ENCODE measurements at places on chromosomes 11 and 22.

DNA sequence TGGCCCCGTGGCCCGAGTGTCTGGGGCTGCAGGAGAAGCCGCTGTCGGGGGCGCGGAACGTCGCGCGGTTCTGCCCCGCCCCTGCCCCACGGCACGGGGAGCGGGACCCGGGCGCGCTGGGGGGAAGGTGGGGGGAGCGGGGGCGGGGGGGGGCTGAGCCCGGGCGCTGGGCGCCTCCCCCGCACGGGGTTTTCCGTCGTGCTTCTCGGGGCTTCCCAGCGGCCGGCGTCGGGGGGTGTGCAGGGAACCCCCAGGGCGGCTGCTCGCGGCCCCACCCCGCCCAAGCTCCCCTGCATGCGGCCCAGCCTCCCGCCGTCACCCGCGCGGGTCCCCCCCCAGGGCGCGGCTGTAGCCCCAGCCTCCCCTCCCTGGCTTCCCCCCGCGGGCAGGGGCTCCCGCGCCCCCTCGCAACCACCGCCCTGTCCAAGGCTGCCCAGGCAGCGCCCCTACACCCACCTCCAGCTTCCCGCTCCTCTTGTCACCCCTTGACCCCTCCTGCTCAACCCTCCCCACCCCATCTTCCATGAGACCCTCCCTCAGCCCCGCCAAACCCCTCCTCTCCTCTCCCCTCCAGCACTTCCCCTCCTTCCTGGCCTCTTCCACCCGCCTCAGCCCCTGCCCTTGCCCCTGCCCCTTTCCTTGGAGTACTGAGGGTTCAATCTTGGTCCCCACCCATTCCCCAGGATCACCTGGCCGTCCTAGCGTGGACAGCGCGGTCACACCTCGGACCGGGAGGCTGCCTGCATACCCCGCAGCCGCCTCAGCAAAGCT lies 1.7 kb downstream of the IL17REL start:
- DNase-seq: no peak

GRCh38 chr11:40183073-40184064 lies 1276.1 kb downstream of the LRRC4C start:
- DNase-seq: no peak

GRCh38 chr11:124919898-124920297 lies 848 bp downstream of the HEPN1 start:
- DNase-seq: no peak

GRCh38 chr11:65084598-65085375 lies 765 bp downstream of the ZFPL1 start:
- no peak for DNase-seq

- DNase-seq: no peak
Measured at GRCh38 chr11:46267930-46268329, 9.5 kb upstream of the CREB3L1 start.

- no peak for DNase-seq
Measured at GRCh38 chr11:112822478-112823274, 138.5 kb upstream of the NCAM1 start.

- DNase-seq: no peak
Measured at GRCh38 chr11:72773291-72773690, 20.6 kb downstream of the STARD10 start.

- no peak for DNase-seq
Measured at GRCh38 chr11:126084608-126084912, 21.9 kb upstream of the CDON start.

GRCh38 chr11:112226831-112227401 lies 688 bp downstream of the PTS start:
- no peak for DNase-seq

- no peak for DNase-seq
Measured at GRCh38 chr11:75677909-75678308, 9.1 kb upstream of the MAP6 start.

DNA sequence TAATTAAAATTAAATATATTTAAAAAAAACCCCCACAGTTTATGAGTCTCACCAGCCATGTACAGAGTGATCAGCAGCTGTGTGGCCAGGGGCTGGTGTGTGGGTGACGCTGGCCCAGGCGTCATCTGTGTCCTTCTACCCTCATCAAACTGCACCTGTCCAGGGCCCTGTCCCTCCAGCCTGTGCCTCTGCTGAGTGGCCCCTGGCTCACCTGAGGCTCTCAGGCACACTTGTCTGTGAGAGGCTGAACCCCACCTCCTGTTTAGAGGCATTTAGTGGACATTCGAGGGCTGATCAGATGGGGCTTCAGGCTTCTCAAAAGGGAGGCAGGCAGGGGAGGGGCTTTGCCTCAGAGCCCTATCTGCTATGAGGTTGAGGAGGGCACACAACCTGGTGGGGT lies 29.9 kb upstream of the SMIM38 start:
- DNase-seq: no peak

DNA sequence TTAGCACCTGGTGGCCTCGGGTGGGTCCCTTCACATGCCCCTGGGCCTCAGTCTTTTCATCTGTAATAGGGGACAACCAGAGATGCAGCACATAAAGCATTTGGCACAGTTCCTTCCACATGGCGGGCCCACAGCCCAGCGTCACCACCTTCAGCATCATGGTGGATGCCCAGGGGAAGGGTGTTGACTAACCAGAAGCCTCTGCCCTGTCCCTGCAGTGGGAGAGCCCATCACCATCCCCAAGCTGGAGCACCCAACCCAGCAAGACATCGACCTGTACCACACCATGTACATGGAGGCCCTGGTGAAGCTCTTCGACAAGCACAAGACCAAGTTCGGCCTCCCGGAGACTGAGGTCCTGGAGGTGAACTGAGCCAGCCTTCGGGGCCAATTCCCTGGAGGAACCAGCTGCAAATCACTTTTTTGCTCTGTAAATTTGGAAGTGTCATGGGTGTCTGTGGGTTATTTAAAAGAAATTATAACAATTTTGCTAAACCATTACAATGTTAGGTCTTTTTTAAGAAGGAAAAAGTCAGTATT lies 14.8 kb upstream of the UVRAG start:
- DNase-seq: no peak

GRCh38 chr22:48607901-48608662 lies 1219.6 kb downstream of the BRD1 start:
- no peak for DNase-seq

DNA sequence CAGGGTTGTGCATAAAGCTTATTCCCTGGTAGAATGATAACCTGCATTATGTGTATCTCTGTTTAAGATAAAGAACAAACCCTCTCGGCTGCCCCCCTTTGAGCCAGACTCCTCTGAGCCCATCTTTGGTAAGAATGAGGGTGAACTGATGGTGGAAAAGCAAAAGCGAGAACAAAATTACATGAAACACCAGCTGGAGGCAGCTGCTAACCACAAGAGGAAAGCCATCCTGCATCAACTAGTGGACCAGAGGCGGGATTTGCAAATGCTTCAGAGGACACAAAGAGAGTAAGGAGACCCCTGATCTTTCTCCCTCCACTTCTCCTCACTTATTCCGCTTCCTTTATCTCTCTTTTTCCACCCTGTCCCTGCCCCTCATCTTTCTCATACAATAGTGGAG lies 40.3 kb downstream of the CCDC81 start:
- DNase-seq: no peak

DNA sequence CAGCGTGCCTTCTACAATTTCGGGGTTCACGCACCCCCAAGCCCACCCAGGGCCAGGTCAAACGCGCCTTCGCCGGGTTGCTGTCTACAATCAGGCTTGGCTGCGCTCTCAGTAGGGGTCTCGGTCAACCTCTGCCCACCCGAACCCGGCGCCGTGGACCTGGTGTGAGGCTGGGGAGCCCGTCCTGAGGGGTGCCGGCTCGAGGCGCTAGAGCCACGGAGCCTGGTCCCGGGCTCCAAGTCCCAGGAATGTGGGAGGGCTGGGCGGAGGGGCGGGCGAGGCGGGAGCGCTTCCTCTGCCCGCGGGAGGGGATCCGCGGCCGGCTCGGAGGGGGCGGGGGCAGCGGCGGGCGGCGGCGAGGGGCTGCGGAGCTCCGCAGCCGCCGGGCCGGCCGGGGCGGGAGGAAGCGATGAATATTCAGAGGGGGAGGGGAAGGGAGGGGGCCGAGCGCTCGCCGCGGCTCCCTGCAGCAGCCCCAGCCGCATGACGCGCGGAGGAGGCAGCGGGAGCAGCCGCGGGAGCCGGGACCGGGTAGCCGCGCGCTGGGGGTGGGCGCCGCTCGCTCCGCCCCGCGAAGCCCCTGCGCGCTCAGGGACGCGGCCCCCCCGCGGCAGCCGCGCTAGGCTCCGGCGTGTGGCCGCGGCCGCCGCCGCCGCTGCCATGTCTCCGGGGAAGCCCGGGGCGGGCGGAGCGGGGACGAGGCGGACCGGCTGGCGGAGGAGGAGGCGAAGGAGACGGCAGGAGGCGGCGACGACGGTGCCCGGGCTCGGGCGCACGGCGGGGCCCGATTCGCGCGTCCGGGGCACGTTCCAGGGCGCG lies at the start of gene PTPRJ:
PTPRJ (plus strand) TSS at position 472 of the 819 bp plus-strand sequence. CDS start 354 bp downstream, outside the sequence.
- peak; percentile 49 for DNase-seq

GRCh38 chr11:76824083-76824939 lies 36.4 kb upstream of the ACER3 start:
- peak; percentile 71 for DNase-seq

- DNase-seq: no peak
Measured at GRCh38 chr22:36512333-36512732, 5.5 kb upstream of the FOXRED2 start.

GRCh38 chr11:14323118-14323676 lies 35.8 kb downstream of the RRAS2 start:
- DNase-seq: no peak

DNA sequence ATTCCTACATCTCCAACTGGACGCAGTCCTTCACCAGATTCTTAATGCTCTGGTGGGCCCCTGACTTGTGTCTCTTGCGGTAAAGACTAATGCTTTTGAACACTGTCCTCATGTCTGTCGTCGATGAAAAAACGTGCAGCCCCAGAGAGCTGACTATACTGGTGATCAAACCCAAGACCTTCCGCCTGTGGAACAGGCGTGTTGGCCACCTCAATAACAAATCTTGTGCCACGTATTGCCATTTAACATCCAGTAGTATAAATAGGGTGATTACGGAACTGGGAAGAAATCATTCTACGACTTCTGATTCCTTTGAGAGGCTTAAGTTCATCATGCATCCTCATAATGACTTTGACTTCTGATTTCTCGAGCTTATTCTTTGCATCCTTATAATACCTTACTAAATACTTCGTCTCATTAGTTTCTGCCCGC lies 45.6 kb downstream of the OR4D9 start:
- no peak for DNase-seq

- DNase-seq: no peak
Measured at GRCh38 chr22:48327721-48328120, 1500.0 kb downstream of the BRD1 start.

GRCh38 chr22:43616645-43617044 lies 195.5 kb downstream of the EFCAB6 start:
- no peak for DNase-seq

DNA sequence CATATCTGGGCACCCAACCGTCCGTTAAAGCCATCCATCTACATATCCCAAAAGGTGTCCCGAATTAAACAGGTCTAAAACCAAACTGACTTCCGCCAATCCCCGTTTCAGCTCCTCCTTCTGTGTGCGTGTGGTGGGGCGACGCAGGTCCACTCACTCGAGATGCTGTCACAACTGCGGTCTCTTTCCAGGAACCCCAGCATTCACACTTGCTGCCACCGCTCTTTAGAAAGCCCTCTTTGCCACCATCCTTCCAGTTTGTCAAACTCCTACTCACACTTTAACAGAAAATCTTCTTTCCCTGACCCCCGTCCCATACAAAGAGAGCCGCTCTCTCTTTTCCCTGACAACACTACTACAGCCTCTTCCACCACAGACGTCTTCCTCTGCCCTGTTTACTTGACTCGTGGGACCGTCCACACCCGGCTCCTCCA lies 467 bp downstream of the ESS2 start:
- DNase-seq: peak; percentile 16

DNA sequence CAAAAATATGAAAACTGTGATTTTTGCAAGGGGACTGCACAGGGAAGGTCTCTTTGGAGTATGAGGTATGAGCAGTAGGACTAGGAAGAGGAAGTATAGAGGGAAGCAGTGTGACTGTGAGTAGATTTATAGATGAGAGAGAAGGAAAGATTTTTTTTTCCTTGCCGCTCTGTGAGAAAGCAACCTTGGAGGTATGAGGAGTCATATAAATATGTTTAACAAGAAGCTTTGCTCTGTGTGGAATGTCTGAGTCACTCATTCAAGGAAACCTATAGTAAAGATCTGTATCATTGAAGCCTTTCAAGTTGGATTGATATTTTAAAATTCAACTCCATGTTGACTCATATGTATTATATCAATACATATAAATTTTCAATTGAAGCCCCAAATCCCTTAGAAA lies 26.2 kb downstream of the DNHD1 start:
- DNase-seq: no peak

- DNase-seq: no peak
Measured at GRCh38 chr11:66864172-66864901, 7.5 kb downstream of the LRFN4 start.

DNA sequence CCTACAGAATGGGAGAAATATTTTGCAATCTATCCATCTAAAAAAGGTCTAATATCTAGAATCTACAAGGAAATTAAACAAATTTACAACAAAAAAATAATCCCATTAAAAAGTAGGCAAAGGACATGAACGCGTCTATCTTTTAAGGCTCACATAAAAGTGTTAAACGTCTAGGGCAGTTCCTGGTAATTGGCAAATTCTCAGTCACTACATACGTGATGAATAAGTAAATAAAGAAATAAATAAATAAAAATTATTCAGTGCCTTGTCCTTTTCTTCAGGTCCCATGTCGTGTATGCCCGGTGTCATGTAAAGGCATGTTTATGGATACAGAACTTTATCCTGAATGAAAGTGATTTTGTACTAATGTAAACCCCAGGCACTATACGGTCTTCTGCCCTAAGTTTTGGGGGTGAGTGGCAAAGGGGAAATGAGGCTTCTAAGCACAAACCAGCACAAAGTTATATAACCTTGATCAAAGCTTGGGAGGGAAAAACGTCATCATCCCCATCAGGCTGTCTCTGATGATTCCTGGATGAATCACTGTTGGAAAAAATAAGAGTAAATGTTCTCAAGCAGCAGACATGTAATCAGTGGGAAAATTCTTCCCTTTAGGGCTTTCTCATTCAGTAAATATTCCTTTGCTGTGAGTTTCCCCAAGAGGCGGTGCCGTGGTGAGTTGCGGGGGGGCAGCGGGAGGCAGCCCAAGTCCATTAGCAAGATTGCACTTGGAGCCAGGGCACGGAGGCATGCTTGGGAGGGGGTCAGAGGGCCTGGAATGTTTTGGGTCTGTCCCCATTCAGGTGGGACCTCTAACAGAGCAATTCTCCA lies 30.4 kb upstream of the MICAL2 start:
- no peak for DNase-seq

DNA sequence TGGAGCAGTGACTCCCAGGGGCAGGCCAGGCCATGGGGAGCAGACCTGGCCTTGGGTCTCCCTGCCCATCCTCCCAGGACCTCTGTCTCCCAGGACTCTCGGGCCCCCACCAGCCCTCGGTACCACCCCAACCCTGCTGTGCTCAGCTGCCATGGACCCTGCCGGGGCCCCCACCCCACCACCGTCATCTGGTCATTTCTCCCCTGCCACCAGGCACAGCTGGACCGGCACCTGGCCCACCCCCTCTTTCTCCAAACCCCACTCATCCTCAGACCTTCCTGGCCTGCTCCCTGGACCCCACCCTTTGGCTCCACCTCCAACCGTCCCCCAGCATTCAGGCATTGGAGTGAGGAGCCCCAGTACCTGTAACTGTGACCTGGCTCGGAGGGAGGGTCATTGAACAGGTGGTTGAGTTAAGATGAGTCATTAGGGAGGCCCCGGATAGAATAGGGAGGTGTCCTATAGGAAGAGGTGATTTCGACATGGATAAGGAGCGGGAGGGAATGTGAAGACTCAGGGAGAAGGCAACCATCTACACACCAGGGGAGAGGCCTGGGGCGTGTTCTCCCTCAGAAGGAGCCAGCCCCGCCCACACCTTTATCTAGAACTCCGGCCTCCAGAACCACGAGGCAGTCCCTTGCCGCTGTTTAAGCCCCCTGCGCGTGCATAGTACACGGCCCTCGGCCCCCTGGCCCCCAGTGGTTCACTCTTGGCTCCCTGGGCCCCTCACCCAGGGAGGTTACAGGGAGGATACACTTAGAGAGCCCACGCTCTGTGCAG lies 1395.9 kb downstream of the BRD1 start:
- no peak for DNase-seq

Data from CD4-positive, CD25-positive, alpha-beta regulatory T cell (primary cell).